ENCODE measurements at places on chromosomes 12 and 14.

- no peak for DNase-seq
Observed at GRCh38 chr12:3091038-3091319, 13.8 kb downstream of the TSPAN9 start.

DNA sequence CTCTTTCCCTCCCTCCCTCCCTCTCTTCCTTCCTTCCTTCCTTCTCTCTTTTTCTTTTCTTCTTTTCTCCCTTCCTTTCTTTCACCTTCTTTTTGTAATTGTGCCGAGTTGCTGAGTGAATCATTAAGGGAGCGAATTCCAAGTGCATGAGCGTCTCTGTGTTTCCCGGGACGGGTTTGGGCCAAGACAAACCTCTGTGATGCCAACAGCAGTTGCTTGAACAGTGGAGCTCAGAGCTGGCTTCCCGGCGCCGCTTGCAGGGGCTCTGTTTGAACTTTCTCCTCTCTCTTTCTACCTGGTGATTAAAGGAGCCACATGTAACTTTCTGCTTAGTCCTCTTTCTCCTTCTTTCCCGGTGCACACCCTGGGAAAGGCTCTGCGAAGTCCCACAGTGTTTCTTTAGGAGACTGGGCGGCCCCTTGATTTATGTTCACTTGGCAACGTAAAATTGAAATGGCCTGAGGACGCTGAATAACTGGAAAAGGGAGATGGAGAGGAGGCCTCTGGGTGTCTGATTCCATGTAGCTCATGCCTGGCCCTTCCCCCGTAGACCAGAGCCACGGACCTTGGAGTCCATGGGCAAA, 33.7 kb upstream of the MAP1LC3B2 start:
- no peak for DNase-seq

DNA sequence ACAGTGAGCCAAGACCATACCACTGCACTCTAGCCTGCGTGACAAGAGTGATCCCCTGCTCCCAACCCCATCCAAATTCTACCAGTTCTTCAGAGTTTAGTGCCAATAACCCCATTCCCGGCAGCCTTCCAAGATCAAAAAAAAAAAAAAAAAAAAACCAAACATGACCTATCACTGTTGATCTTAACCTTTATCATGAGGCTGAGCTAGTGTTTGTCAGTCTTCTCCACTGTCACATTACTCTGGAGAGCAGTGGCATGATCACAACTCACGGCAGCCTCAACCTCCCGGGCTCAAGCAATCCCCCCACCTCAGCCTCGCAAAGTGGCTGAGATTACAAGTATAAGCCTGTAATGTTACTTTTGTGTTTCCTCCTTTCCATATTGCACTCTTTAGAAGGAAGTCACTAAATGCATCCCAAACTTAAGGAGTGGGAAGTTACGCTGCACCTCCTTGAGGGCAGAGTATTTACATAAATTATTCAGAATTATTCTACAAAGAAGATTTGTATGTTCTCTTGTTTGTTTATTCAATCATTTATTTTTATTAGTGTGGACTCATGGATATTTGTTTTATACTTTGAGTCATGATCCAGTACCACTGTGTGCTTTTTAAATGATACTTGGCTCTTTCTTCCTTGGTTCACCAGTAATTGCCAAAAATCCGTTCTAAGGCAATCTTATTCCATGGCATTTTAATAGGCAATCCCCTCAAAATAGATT, 31.5 kb upstream of the FAM222A start:
- DNase-seq: no peak

GRCh38 chr14:53350429-53350828, 197.3 kb upstream of the DDHD1 start:
- DNase-seq: no peak

GRCh38 chr14:64857979-64858744, 21.5 kb downstream of the SPTB start:
- DNase-seq: no peak

DNA sequence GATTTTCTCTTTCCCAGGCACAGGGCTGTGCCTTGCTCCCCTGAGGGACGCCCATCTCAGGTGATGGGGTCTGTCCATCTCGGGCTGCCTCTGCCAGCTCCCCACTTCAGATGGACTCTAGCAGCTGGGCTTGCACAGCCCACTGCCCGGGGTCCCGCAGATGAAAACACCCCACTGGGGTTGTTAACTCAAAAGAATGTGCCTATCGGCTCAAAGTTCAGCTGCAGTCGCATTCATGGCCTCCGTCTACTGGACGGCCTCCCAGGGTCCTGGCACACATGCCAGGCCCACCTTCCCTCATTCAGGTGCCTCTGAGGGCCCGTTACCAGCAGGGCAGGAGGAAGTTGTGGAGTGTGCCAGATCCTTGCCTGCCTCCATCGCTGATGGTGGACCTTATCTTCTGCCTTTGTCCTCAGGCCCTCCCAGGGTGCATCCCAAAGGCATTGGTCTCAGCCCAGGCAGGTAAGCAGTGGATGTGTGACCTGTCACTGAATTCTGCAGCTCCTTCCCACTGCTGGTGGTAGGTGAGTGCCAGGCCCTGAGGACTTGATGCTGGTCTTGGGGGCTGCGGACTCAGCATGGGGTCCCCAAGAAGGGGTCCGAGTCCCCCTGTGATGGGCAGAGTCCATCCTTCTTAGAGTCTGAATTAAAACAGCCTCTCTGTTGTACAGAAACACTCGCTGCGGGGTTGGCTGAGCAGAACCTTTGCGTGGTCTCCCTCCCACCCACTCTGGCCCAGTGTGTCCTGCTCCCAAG, 324.6 kb upstream of the DIO3 start:
- DNase-seq: no peak

Data from NT2/D1 (cell line).